ENCODE measurements at places on chromosomes 1 and 21. TPM values are rescaled to one million over a fixed set of nuclear protein-coding genes. Genes with fewer than 3 reads are reported as not detected.

DNA sequence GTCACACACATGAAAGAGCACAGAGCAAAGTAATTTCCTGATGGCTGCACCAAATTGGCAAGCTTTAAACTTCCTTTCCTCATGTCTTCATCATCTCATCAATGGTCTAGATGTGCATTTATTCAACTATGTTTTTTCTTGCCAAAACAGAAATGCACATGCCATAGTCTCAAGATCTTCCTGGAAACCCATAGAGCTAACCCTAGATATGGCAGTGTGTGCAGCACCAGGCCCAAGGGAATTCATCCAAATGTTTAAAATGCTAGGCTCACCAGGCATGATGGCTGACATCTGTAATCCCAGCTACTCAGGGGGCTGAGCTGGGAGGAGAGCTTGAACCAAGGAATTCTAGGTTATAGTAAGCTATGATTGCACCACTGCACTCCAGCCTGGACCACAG lies 31.2 kb upstream of the PALMD start:
- no peaks in the 10 kb centered on the region for H3K4me1 ChIP-seq
- no peaks in the 10 kb centered on the region for H3K36me3 ChIP-seq
- no peak for DNase-seq
- no peak overlapping the region for H3K4me3 ChIP-seq
- H3K27me3 ChIP-seq: no peaks in the 10 kb centered on the region
- no peak overlapping the region for H3K27ac ChIP-seq

DNA sequence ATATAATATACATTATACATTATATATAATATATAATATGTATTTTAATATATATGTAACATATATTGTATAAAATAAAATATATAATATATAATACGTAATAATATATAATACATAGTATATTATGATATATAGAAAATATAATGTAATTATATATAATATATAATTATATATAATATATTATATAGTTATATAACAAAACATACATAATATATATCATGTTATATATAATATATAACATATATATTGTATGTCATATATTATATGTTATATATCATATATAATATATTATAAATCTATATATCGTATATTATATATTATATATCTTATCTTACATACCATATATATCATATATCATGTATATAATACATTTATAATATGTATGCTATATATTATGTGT lies 248.2 kb upstream of the TPTE start:
- H3K4me1 ChIP-seq: no peaks in the 10 kb centered on the region
- H3K27ac ChIP-seq: no peak overlapping the region
- H3K36me3 ChIP-seq: no peaks in the 10 kb centered on the region
- H3K4me3 ChIP-seq: no peak overlapping the region
- no peaks in the 10 kb centered on the region for H3K27me3 ChIP-seq
- DNase-seq: no peak

- no peaks in the 10 kb centered on the region for H3K27me3 ChIP-seq
- H3K27ac ChIP-seq: no peak overlapping the region
- DNase-seq: no peak
- no peak overlapping the region for H3K4me3 ChIP-seq
- no peaks in the 10 kb centered on the region for H3K36me3 ChIP-seq
These were observed 64.4 kb downstream of the MAP3K7CL start for GRCh38 chr21:29194847-29195246.

GRCh38 chr1:101728029-101728428 lies 268.7 kb downstream of the OLFM3 start:
- H3K36me3 ChIP-seq: no peaks in the 10 kb centered on the region
- no peak for DNase-seq
- no peaks in the 10 kb centered on the region for H3K27me3 ChIP-seq
- H3K4me3 ChIP-seq: no peak overlapping the region
- no peaks in the 10 kb centered on the region for H3K4me1 ChIP-seq
- H3K27ac ChIP-seq: no peak overlapping the region

- peaks cover 4% of the 10 kb centered on the region for H3K4me1 ChIP-seq
- no peaks in the 10 kb centered on the region for H3K27me3 ChIP-seq
- DNase-seq: no peak
- no peaks in the 10 kb centered on the region for H3K36me3 ChIP-seq
These were observed 62.6 kb downstream of the ABL2 start for GRCh38 chr1:179166663-179167417.

DNA sequence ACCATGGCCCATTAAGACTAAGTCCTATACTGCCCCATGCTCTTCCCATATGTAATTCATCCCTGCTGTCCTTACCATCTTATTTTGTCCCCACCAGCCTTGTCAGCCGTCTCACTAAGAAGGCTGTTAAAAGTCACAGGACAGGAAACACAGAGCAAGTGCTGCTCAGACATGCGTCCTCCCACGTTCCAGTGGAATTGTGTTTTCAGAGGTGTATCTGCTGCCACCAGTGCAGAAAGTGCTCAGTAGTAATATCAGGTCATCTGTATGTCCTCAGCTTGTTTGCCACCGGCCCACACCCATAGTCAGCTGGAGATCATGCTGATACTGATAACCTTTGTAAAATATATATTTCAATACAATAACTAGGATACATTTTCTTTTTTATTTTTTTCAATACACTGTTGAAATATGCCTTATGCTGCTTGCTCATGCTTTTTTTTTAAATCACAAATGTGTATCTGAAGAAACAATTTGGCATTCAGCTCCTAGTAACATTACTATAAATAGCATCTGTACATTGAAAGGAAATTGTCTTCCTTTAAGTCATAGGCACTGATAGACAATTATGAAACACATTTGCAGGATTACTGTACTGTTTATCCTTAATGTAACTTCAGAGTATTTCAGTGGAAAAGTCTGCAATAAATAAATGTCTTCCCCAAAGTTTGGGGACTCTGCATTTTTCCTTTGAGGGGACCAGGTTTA lies 156.9 kb downstream of the EDEM3 start:
- H3K27me3 ChIP-seq: no peaks in the 10 kb centered on the region
- no peak overlapping the region for H3K27ac ChIP-seq
- H3K36me3 ChIP-seq: no peaks in the 10 kb centered on the region
- no peaks in the 10 kb centered on the region for H3K4me1 ChIP-seq

DNA sequence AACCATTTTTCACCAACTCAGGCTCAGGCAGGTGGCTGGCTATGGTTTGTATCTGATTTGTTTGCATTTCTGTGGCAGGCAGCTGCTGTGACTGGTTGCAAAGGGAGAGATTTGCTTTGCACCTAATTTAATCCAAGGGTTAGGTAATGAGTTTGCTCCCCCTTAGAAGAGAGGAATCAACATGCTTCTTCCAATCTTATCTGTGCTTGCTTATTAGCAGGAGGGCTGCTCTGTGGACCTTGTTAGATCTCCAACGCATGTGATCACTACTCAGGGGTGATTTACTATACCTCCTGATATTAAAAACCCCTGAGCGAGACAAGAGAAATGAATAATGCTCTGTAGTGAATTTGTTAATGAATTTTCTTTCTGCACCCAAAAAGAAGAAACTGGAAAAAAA lies 20.5 kb downstream of the OLFML3 start:
- DNase-seq: no peak
- no peaks in the 10 kb centered on the region for H3K36me3 ChIP-seq
- no peak overlapping the region for H3K27ac ChIP-seq
- no peaks in the 10 kb centered on the region for H3K27me3 ChIP-seq
- no peak overlapping the region for H3K4me3 ChIP-seq
- H3K4me1 ChIP-seq: peaks cover 5% of the 10 kb centered on the region

GRCh38 chr21:16891821-16892220 lies 621.0 kb upstream of the CXADR start:
- no peaks in the 10 kb centered on the region for H3K36me3 ChIP-seq
- H3K27me3 ChIP-seq: no peaks in the 10 kb centered on the region
- DNase-seq: no peak
- H3K27ac ChIP-seq: no peak overlapping the region
- H3K4me3 ChIP-seq: no peak overlapping the region

The PCSK9 gene
- 0.52 TPM for total RNA-seq

The HLCS gene
- 13.2 TPM for total RNA-seq

The LENEP gene
- not detected for total RNA-seq

The ZBTB8A gene
- total RNA-seq: 10.3 TPM

The OR2L13 gene
- total RNA-seq: 0.25 TPM

Measured in ovary (tissue), 10 donors.